Stimulated activated CD8-positive, alpha-beta memory T cell treated with anti-CD3 and anti-CD28 coated beads, Interleukin-7, amount 100 ng/mL, for 1 hour (primary cell): ENCODE measurements at places on chromosomes 11 and 22.

DNA sequence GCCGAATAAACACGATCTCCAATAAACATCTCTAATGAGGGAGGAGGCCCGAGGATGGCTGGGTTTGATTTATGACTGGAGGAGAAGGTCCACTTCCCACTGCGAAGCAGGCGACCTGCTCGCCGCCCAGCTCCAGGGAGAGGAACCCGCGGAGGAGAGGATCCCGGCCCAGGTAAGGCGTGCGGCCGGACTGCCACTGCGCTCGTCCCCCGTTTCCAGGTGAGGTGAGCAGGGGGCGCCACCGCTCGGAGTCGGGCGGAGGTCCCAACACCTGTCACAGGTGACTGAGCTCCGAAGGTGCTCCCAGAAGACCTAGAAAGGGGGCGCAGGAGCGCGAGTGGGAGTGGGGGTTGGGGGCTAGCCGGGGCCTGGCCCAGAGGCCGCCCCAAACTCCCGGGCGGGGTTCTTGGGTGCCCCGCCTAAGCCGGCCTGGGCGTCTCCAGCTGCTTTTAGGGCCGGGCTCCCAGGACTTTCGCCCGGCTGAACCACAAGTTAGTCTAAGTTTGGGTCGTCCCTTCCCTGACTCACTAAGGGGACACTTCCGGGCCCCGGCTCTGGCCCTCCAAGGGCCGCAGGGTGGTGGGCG, 5.4 kb upstream of the PAX6 start:
- no peak for DNase-seq

GRCh38 chr22:40628354-40629042, 8.0 kb downstream of the MRTFA start:
- DNase-seq: no peak

- DNase-seq: no peak
Observed at GRCh38 chr11:108906826-108907225, 242.0 kb downstream of the DDX10 start.

DNA sequence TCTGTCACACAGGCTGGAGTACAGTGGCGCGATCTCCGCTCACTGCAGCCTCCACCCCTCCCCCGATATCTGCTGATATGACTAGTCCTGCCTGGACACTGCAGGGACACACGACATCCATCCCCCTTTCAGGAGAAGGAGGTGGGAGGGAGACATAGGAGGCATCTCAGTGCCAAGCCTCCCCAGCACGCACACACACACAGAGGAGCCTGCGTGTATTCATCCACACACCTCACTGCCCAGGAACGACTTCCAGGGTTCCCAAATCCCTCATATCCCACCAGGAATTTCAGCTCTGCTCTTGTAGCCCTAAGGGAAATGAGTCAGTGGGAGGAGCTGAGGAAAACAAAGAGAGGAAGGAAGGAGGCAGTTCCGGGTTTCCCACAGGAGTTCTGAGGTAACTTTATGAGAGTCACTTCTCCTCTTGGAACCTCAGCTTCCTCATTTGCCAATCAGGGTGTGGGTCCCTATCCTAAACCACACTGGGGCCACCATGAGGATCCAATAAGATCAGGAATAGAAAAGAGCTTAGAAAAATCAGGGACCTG, 37.2 kb upstream of the ACER3 start:
- no peak for DNase-seq

DNA sequence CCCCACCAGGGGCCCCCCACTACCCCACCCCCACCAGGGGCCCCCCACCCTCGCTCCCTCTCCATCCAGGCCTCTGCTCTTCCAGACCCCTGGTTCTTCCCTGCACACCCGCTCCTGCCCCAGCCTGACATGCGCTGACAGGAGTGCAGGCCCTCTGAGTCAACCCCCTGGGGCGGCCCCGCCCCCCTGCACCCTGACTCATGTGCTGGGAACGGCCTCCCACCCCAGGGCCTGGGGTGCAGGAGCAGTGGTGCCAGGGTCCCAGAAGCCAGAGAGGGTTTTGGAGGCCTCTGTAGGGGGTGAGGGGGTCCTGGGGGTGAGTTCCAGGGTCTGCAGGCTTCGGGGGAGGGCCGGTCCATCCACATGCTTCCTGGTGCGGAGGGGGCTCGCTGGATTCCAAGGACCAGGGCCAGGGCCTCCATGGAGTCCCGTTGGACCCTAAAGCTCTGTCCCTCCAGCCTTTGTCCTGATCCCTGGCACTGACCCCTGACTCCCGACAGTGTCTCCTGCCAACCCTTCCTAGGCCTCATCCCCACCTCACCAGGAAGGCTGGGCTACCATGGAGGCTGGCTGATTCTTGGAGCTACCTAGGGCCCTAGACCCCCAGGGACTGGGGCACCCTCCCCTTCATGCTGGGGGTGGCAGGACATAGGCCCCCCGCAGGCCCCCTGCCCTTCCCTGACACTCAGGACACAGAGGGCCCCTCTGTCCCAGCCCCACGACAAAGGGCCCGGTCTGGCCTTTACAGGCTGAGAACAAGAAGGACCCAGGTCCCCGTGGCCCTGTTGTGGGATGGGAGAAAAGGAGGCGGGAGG, 583 bp upstream of the PKP3 start:
- DNase-seq: no peak

GRCh38 chr11:46659908-46660307, 40.5 kb downstream of the ARHGAP1 start:
- DNase-seq: no peak

- DNase-seq: no peak
Observed at GRCh38 chr11:35902961-35903360, 40.9 kb upstream of the LDLRAD3 start.

DNA sequence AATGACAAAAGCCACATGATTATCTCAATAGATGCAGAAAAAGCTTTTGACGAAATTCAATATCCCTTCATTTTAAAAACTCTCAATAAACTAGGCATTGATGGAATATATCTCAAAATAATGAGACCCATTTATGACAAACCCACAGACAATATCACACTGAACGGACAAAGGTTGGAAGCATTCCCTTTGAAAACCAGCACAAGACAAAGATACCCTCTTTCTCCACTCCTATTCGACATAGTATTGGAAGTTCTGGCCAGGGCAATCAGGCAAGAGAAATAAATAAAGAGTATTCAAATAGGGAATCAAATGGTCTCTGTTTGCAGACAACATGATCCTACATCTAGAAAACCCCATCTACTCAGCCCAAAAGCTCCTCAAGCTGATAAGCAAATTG, 52.0 kb downstream of the CASP12 start:
- DNase-seq: no peak

DNA sequence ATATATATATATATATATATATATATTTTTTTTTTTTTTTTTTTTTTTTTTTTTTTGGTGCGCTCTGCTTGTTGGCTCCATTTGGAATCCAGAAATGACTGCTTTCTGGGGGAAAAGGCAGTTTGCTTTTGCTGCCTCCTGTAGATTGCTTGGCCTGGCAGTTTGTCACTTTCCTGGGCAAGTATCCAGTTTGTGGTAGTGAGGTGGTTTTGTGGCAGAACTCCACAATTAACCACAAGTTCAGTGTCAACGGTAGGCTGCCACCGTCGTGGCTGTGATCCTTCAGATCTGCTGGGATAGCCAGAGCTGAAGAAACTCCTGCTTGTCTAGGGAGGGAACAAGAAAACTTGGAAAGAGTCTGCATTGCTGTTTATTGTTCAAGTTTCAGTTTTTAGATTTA, 5.0 kb upstream of the PDE3B start:
- no peak for DNase-seq
